Naive thymus-derived CD8-positive, alpha-beta T cell (primary cell): ENCODE measurements at places on chromosomes 7 and 10. TPM values are rescaled to one million over a fixed set of nuclear protein-coding genes. Genes with fewer than 3 reads are reported as not detected.

DNA sequence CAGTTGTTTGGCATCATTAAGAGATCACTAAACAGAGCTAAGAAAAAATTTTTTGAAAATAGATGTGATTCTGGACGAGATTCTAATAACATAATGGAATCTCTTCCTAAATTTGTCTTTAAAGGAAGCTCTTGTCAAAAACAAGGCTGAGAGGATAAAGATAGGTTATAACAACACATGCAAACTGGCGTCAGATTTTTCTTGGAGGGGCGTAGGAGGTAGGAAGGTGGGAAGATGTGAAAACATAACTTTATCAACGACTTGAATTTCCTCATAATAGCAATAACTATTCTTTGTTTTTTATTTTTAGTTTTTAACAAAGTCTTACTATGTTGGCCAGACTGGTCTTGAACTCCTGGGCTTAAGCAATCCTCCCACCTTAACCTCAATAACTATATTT, 31.8 kb upstream of the JCAD start:
- DNase-seq = no peak
- H3K36me3 ChIP-seq = no peaks in the 10 kb centered on the region
- no peaks in the 10 kb centered on the region for H3K4me1 ChIP-seq
- H3K27me3 ChIP-seq = peaks cover 28% of the 10 kb centered on the region
- no peak overlapping the region for H3K27ac ChIP-seq

DNA sequence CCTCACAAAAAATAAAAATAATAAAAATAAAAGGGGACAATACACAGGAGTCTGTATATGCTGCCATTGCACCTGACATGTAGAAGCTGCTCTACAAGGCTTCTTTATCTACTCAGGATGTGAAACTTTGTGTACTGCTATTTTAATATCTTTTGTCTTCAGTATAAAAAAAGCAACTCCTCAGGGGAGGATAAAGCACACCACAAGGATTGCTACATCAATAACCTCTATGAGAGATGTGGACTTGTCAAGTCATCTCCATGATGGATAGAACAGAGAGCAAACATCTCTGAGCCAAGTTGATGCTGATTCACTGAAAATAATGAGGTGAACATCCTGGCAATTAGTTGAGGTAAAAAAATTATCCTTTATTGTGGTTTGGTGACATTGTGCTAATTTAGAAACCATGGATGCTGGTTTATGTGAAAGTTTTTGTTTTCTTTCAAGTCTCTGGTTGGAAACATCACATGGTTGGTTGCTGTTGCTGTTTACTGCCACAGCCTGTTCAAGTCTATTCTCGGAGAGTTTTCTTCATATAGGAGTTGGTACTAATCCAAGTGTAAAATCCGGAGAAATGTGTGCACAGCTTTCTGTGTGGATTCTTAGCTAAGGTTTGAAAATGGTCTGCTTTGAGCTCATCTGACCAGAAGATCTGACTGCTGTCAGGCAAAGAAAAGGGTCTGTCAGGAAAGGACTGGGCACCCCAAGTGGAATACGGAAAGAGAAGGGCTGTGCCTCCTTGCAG, 1.5 kb upstream of the HECW1 start:
- H3K36me3 ChIP-seq = no peaks in the 10 kb centered on the region
- no peak overlapping the region for H3K27ac ChIP-seq
- no peak for DNase-seq
- H3K4me3 ChIP-seq = no peak overlapping the region
- peaks cover 13% of the 10 kb centered on the region for H3K4me1 ChIP-seq

The MACC1 gene
- not detected for polyA plus RNA-seq

The PNLIPRP1 gene
- polyA plus RNA-seq = not detected

The ANKRD61 gene
- 0.30 TPM for polyA plus RNA-seq

DNA sequence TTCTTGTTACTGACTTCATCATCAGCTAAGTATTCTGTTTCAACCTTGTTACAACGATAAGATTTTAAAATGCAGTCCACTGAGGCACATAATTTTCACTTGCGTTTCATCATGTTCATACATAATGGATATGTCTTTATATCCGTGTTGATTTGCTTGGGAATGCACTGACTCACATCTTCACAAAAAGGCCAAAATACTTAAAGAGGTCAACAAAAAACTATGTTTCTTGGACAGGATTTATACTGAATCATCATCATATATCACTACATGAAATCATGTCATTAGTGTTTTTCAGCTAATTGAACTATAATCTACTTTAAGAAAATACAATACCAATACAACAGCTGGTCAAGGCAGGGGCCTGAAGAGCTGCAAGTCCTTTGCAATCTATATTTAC, 324.5 kb upstream of the KLF6 start:
- no peak overlapping the region for H3K27ac ChIP-seq
- DNase-seq = no peak
- H3K27me3 ChIP-seq = no peaks in the 10 kb centered on the region
- H3K36me3 ChIP-seq = no peaks in the 10 kb centered on the region

GRCh38 chr10:61635471-61635870, 27.3 kb upstream of the CABCOCO1 start:
- H3K27ac ChIP-seq = no peak overlapping the region
- H3K27me3 ChIP-seq = peaks cover 4% of the 10 kb centered on the region
- H3K4me3 ChIP-seq = no peak overlapping the region
- no peaks in the 10 kb centered on the region for H3K36me3 ChIP-seq

The PBLD gene
- 0.93 TPM for polyA plus RNA-seq

DNA sequence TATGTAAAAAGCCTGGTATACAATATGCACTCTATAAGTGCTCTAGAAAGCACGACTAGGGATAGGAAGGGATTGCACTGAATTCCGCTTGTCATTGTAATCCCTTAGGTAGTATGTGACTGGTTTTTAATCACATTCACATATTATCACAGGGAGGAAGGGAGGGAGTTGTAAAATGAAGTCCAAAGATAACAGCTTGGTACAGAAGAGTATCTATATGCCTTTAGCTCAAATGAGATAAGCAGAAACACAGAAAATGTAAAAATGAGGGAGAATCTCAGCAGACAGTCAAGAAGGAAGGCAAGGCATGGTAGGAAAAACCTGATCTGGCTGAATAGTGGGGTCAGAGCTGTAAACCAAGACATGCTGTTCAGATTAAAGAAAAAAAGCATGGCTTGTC, 63.4 kb downstream of the ABI1 start:
- peak overlapping the region; percentile 67 for H3K27ac ChIP-seq
- peaks cover 22% of the 10 kb centered on the region for H3K36me3 ChIP-seq
- H3K27me3 ChIP-seq = no peaks in the 10 kb centered on the region

- H3K36me3 ChIP-seq = no peaks in the 10 kb centered on the region
- no peak for DNase-seq
- H3K27ac ChIP-seq = no peak overlapping the region
- no peaks in the 10 kb centered on the region for H3K4me1 ChIP-seq
Measured at GRCh38 chr7:84490661-84491060, 296.1 kb upstream of the SEMA3A start.

DNA sequence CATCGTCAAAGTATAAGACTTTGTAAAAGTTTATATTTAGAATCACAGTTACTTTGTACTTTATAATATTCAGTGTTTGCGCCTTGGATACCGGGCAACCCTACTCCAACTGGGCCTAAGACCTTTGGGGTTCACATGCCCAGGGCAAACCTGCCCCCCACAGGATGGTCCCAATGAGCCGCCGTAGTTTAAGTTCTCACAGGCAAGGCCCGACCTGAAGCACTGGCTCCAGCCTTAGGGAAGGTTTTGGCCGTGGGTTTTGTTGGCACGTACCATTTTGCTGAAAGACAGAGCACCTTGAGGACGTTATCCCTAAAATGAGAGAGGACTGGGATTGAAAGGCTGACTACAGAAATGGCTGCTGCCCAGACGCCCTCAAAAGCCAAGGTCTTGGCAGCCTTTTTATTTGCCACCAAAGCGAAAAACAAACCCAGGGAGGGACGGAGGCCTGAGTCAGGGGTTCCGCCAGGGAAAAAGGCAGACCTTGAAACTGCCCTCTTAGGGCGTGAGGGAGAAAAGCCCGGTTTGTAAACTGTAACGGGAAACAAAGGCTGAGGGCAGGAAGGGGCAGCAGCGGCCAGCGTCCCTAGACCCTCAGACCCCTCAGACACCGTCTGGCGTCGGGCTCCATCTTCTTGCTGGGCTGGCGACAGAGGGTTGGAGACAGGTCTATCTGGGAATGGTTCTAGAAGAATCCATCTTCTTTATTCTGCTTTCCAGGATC, at the start of gene CCDC172:
CCDC172 (plus strand) TSS at position 222 of the 724 bp plus-strand sequence. CDS start 564 bp downstream, outside the sequence.
- H3K27ac ChIP-seq = no peak within 1 kb of the TSS
- no peaks in the 10 kb centered on the region for H3K36me3 ChIP-seq
- no peaks in the 10 kb centered on the region for H3K4me1 ChIP-seq
- DNase-seq = no peak

DNA sequence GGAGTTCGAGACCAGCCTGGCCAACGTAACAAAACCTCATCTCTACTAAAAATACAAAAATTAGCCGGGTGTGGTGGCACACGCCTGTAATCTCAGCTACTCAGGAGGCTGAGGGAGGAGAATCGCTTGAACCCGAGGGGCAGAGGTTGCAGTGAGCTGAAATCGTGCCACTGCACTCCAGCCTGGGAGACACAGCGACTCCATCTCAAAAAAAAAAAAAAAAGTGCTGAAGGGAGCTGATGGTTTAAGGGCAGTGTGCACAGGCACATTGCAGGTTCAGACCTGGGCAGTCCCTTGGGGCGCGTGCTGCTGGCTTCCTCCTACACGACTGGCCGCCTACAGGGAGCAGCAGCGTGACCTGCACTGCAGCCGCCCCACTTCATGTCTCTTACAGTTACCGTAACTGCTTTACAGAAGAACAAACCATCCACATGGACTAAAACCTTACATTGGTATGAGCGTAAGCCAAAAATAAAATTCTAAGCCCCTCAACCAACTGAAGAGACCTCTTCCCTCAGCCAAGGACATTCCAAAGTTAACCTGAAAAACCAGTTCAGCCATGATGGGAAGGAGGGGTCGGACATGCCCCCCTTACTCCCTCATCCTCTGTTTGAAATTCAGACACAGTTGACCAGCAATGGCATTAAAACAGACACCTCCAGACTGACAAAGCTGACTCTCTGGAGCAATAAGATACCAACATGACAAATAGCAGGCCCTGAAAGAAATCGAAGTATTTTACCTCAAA, 262.2 kb downstream of the ZMYND11 start:
- DNase-seq = no peak
- peaks cover 12% of the 10 kb centered on the region for H3K4me1 ChIP-seq
- H3K4me3 ChIP-seq = no peak overlapping the region
- no peaks in the 10 kb centered on the region for H3K27me3 ChIP-seq
- no peak overlapping the region for H3K27ac ChIP-seq
- no peaks in the 10 kb centered on the region for H3K36me3 ChIP-seq

The ANXA11 gene
- polyA plus RNA-seq = 199 TPM
